ENCODE measurements at places on chromosomes 2 and 18.

- DNase-seq = no peak
Observed at GRCh38 chr2:140416577-140416976, 1636.4 kb upstream of the NXPH2 start.

- no peak for DNase-seq
Observed at GRCh38 chr18:54130631-54131030, 93.8 kb downstream of the MBD2 start.

- no peak for DNase-seq
Observed at GRCh38 chr2:217941886-217942728, 60.7 kb downstream of the TNS1 start.

GRCh38 chr2:231016566-231017230 lies 20.6 kb upstream of the C2orf72 start:
- no peak for DNase-seq

- DNase-seq = no peak
Observed at GRCh38 chr2:58064086-58064485, 17.5 kb downstream of the VRK2 start.

DNA sequence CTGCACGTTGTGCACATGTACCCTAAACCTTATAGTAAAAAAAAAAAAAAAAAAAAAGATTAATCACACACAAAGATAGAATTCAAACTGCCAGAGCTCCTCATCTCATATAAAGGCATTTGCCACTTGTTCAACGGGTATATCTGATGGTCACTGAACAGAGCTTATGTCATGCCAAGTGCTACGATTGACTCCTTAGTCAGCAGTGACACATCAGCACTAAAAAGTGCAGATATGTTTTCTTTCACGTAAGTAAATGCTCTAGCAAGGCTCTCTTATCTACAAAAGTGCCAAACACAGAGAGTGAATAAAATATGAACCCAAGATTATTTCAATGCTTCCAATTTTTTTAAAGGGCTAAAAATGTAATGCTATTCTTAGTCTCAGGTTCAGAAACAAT lies 1.1 kb downstream of the LMAN1 start:
- no peak for DNase-seq

GRCh38 chr18:48066225-48066652 lies 135.8 kb upstream of the SMAD2 start:
- DNase-seq = no peak

GRCh38 chr18:11047817-11048216 lies 101.6 kb downstream of the PIEZO2 start:
- no peak for DNase-seq

- no peak for DNase-seq
Observed at GRCh38 chr18:76721207-76721996, 101.0 kb upstream of the ZNF236 start.

GRCh38 chr2:70643715-70644114 lies 90.1 kb upstream of the TGFA start:
- no peak for DNase-seq

DNA sequence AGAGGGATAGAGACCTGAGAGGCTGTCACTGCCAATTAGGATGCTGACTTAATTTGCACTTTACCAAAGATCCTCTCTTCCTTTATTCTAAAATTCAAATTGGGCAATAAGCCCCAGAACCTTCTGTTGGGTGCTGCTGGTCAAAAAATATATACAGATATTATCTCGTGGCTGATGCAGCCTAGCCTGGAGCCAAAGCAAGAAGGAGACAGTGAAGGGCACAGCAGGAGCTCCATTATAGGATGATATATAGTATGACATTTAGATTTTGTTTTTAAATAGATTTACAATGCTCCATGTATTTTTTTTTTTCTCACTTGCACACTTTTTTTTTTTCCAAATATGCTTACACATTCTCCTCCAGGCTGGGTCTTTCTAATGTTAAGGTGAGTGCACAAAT lies 579.3 kb downstream of the PIK3C3 start:
- DNase-seq = no peak

DNA sequence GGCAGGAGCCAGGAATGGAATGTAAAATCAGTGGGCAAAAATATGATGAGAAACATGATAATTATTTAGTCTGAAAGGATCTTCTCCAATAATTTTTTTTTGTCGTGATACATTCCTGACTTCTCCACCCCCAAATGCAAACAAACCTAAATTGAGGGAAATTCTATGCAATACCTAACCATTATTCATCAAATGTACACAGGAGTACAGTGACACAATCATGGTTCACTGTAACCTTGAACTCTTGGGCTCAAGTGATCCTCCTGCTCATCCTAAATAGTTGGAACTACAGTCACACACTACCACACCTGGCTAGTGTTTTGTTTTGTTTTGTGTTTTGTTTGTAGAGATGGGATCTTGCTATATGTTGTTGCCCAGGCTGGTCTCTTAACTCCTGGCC lies 46.5 kb downstream of the RAB10 start:
- no peak for DNase-seq

DNA sequence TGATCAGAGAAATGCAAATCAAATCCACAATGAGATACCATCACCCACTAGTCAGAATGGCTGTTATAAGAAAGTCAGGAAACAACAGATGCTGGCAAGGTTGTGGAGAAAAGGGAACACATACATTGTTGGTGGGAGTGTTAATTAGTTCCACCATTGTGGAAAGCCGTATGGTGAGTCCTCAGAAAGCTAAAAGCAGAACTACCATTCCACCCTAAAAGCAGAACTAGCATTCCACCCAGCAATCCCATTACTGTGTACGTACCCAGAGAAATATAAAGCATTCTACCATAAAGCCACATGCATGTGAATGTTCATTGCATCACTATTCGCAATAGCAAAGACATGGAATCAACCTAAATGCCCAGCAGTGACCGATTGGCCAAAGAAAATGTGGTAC lies 60.7 kb downstream of the ANKRD62 start:
- DNase-seq = no peak

DNA sequence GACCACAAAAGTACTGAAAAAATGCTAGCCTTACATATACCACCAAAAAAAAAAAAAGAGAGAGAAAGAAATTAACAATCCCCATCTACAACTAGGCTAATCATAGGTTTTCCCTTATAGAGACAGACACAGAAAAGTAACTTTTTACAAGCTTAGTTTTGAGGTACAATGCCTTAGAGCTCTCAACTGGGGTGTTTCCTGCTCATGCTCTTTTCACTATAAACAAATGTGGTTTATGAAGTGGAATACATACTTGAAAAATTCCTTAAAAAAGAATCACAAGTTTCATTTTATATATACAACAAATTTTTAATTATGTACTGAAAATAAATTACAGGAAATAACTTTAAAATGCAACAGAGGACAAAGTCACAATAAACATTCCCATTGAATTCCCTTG lies 82.5 kb downstream of the ATL2 start:
- no peak for DNase-seq

GRCh38 chr2:100408941-100409340 lies 8.5 kb downstream of the CHST10 start:
- DNase-seq = no peak

GRCh38 chr2:113054066-113054465 lies 1.4 kb upstream of the IL36B start:
- DNase-seq = no peak

- DNase-seq = no peak
Observed at GRCh38 chr2:219522111-219523030, 8.1 kb downstream of the ASIC4 start.

DNA sequence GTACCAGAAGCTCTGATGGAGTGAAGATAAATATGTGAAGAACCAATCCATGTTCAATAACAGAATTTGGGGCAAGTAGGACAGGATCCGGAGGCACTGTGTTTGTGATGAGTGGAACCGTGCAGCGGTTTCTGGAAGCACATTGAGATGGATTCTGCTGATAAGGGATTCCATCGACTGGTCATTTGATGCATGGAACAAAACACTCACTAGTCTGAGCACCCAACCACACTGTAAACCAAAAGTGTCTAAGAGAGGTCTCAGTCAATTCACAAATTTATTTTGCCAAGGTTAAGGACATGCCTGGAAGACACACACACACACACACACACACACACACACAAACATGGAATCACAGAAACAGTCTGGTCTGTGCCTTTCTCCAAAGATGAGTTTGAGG lies 459.5 kb downstream of the FBXO15 start:
- no peak for DNase-seq

DNA sequence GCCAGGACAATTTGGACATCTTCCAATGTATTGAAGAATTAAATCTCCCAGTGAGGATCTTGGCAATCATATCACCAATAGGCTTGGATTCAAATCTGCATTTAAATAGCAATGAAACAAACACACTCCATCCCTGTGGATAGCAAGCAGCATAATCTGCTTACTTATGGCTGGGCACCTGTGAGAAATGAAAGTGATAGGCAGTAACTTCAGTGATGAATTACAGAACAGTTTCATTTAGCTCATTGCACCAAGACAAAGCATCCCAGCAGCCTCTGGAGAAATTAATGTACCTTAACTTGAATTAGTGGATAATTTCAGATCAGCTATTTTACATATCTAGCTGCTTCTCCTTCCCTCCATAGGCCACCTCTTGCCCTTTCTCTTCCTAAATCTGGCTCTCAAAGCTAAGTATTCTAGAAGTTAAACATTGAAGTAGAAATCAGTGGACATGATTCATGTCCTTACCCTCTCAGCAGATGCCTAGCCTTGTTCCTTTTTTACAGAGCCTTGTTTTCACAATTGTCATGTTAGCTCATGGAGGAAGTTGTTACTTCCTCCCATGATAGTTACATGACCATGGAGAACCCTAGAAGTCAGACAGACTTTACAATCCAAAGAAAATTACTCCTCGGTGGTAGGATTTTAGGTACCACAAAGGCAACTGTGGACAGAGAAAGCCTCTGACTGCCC lies 88.5 kb upstream of the TACR1 start:
- DNase-seq = no peak

DNA sequence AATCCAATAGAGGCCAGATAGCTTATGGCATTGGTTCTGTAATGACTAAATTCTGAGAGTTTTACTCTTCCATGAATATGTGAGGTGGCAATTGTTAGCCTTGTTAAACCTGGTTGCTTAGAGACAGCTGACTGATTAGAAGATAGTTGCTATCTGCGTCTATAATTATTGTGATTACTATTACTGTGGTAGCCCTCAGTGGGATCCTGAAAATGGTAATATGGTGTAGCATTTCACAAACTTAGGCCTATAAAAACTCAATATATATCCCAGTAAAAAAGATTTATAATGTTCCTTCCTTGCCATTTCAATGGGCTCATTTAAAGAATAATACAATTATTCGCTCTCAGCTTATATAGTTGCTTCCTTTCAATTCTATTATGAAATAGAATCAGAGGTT lies 405.8 kb upstream of the CDH2 start:
- DNase-seq = no peak

- no peak for DNase-seq
Observed at GRCh38 chr2:11483806-11484617, 18.1 kb upstream of the E2F6 start.

DNA sequence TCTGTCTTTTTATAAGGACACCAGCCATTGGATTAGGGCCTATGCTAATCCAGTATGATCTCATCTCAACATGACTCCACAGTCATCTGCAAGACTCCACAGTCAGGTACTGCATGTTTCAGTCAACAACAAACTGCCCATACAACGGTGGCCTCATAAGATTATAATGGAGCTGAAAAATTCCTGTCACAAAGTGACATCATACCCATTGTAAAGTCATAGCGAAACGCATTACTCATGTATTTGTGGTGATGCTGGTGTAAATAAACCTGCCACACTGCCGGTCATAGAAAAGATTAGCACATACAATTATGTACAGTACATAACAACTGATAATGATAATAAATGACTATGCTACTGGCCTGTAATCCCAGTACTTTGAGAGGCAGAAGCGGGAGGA lies 102.2 kb downstream of the TEX51 start:
- DNase-seq = no peak

DNA sequence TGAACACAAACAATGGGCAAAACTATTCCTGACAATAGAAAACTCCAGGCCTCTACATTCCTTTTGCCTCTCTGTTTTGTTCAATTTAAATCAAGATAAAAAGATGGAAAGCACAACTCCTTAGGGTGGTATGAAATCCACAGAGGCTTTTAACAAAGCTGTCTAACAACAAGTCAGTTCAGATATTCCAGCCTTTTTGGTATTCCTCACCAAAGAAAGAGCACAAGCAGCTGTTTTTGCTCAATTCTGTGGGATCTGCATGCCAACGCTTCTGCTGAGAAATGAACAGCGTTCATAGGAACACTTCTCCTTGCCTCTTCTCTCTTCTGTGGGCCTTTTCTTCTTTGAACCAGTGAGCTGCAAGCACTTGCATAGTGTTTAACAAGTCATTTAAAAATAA lies 411.6 kb upstream of the TCF4 start:
- no peak for DNase-seq

GRCh38 chr2:197978971-197979370 lies 174.6 kb downstream of the PLCL1 start:
- DNase-seq = no peak

DNA sequence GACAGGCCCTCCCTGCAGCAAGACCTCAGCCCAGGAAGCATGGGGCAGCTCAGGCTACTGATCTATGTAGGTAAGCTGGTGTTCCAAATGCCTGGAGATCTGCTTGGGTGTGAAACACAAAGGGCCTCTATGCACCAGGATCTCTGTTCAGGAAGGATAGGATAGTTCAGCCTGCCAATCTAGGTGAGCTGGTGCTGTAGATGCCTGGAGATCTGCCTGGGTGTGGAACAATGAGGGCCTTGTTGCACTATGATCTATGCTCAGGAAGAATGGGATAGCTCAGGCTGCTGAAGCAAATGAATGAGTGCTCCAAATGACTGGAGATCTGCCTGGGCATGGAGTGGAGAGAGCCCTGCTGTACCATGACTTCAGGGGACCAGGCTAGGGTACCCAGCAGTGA lies 48.9 kb upstream of the MYL1 start:
- no peak for DNase-seq

GRCh38 chr2:52356556-52356955 lies 1324.6 kb upstream of the NRXN1 start:
- no peak for DNase-seq

GRCh38 chr2:96625571-96626552 lies 12.2 kb downstream of the KANSL3 start:
- no peak for DNase-seq

DNA sequence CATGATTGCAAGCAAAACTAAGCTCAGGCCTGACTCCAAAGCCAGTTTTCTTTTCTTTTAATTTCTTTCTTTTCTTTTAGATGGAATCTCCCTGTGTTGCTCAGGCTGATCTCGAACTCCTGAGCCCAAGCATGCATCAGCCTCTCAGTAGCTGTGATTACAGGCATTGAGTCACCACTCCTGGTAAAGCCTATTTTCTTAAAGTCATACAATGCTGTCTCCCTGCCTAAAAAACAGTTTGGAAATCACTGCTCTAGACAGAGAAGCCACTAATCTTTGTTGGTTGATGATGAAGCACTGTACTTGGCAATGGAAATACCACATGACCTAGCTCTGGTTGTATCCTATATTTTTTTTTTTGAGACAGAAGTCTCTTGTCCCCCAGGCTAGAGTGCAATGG lies 33.1 kb upstream of the ZNF532 start:
- DNase-seq = no peak

Measured in activated CD4-positive, CD25-positive, alpha-beta regulatory T cell treated with anti-CD3 and anti-CD28 coated beads, Interleukin-2, amount 50 U/mL, for 72 hours (primary cell).